ENCODE measurements at places on chromosomes 6 and 20.
A peak's percentile ranks its signal among the peaks of the same experiment; 100 is the strongest.

DNA sequence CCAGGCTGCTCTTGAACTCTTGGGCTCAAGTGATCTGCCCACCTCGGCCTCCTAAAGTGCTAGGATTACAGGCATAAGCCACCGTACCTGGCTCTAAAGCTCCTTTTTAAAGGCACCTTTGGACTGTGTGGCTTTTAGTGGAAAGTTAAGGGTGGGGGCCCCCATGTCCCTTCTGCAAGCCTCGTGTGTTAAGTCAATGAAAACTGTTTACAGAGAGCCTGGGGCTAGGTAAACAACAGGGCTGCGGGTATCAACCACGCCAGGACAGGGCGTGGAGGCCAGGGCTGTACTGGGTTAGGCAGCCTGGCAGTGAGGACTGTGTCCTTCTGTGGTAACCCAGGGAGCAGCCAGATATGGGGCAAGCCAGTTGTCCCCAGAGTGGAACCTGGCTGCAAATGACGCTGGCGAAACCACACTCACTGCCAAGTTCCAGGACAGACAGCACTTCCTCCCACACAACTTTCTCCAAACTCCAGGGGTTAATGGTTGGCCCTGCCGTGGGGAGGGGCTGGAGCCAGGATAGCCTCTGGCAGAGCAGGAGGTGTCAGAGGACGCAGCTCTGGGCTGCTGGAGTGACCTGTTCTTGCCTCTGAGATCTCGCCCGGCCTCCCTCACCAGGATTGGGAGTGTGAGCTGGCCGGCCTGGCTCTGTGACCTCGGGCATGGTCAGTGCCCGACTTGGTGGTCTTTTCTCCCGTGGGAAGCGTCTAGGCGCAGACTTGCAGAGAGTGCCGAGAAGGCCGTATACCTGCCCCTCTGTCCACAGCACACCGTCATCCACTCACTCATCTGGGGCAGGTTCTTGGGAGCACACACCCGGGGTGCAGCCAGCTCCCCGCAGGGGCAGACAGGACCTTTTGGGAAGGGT, 3.2 kb downstream of the SLC17A9 start:
- DNase-seq = no peak

DNA sequence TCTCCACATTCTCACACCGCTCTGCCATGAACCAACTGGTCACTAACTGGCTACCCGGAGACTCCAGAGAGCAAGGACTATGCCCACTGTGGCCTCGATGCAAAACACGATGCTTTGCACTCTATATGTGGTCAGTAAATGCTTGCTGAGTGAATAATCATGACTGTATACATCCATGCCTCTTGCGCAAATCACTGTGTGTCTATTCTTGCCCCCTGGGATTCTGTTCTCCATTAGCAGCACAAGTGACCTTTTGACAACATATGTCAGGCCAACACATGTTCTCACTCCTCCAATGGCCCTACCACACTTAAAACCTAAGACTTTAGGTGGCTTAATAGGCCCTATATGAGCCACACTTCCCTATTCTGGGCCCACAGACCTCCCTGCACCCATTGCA, 16.9 kb downstream of the KIF16B start:
- no peak for DNase-seq

- no peak for DNase-seq
Observed at GRCh38 chr6:168494726-168495125, 53.7 kb downstream of the SMOC2 start.

GRCh38 chr20:10240655-10241054, 22.0 kb downstream of the SNAP25 start:
- DNase-seq = no peak

DNA sequence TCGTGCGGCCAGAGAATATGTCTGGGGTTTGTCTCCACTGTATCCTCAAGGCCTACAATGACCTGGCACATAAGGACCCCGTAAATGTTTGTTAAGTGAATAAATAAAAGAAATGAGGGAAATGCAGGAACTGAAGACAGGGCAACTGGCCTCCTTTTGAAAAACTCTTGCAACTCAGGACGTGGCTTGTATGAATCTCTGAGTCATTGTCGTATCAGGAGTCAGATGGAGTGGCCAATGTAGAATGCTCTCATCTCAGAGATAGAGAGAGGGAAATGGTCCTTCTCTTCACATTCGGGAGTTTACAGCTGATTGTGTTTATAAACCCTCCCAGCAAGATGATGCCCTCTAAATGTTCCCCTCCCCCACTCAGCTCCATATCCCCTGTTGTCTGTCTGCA, 57.1 kb downstream of the UST start:
- no peak for DNase-seq

DNA sequence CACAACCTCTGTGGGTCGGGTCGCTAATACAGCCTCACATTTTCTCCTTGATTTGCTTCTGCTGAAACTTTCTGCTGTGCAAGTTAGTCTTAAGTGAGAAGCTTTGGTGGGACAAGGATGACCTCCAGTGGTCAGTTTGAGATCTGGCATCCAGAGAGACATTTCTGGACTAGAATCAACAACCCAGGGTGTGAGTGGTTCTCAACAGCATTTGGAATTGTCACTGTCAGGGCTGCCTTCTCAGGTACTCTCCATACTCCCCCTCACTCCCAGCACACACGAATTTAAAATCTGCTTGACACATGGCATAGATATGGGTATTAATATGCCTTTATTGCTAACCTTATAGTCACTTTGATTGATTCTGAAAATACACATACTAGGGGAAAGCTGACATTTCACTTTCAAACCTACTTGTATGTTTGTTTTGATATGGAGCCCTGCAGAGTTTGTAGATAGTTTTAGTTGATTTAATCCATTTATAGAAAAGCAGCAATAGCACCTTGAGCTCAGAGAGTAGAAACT, 13.2 kb downstream of the OTOR start:
- DNase-seq = peak; percentile 71

GRCh38 chr6:166454692-166455515, 72.2 kb upstream of the MPC1 start:
- no peak for DNase-seq

GRCh38 chr6:1615853-1616420, 6.2 kb downstream of the FOXC1 start:
- DNase-seq = no peak

GRCh38 chr6:4884646-4885340, 108.6 kb downstream of the CDYL start:
- DNase-seq = no peak

DNA sequence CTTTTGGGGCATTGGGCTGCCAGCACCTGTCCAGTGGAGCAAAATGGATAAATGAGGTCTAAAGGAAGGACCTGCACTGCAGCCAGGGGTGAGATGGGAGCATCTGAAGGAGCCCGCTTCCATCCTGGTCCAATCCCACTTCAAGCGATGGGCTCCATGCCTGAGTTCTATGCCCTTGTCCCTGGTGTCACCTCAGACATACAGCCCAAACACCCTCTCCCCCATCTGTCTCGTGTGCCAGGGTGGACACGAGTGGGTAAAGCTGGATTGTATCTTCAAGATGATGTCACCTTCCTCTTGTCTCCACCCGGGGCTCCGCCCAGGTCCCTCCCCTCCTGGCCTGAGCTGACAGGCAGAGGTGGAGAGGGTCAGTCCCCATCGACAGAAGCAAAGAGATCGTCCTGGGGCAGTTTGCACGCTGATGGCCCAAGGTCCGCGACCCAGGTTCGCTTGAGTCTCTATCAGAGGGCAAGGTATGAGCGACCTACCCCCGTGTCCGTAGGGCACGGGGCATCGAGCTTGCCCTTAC, 544 bp downstream of the SMIM29 start:
- peak; percentile 39 for DNase-seq

DNA sequence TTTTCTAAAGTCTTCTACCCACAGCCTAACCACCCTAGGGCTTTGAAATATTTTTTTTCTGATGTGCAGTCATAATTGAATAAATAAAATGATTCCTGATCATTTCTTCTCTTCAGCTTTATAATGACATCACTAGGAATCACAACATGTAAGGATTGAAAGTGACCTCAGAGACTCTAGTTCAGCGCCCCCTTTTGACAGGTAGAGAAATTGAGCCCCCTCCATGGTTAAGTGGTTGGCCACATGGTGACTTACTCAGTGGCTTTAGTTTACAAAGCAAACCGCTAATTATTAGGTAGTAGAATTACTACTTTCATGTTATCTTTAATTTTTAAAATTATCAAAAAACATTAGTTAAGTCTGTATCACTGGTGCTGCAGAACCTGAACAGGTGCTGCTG, 13.3 kb upstream of the SLC2A12 start:
- DNase-seq = peak; percentile 13

- DNase-seq = peak; percentile 72
Observed at GRCh38 chr6:107064579-107065065, 36.6 kb downstream of the MTRES1 start.

DNA sequence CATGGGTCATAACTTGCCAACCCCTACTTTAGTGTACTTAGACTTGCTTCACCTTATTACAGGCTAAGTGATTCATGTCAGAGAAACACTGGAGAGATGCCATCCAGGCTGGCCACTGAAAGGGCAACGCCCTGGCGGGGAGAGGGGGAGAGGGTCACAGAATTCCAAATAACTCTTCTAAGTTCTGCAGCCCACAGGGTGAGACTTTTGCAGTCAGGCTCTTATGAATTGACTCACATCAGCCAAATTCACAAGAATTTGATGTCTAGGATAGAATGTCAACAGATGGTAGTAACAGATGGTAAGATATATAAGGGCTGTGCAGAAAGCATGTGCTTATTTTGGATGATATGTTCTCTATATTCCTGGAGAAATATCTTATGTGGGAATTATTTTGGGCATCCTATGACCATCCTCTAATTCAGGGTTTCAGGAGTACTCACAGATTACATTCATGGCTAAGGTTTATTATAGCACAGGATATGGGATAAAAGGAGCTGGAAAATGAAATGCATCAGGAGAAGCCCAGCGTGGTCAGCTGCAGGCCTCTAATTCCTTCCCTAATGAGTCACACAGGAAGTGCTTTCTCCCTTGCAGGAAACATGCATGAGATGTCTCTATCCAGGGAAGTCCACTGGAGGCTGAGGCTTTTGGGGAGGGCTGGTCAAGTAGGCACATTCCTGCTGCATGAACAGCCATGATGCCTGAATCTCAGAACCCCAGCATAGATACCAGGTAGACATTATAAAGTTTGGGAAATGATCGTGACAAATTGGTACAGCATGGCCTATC, 58.7 kb upstream of the RIN2 start:
- DNase-seq = peak; percentile 77

DNA sequence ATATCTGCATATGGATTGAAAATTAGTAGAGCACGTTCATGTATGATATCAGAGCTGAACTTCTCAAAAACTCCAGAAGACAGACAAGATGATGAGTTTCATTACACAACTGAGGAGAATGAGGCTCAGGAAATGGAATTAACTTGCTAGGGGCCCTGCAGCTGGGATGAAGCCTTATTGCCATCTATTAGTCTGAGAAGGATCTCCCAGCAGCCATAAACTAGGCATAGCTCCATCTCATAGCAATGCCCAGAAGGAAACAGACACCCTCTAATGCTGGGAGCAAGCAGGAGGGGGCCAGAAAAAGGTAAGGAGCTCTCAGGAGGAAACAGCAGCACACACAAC, 18.0 kb downstream of the TFEB start:
- no peak for DNase-seq

DNA sequence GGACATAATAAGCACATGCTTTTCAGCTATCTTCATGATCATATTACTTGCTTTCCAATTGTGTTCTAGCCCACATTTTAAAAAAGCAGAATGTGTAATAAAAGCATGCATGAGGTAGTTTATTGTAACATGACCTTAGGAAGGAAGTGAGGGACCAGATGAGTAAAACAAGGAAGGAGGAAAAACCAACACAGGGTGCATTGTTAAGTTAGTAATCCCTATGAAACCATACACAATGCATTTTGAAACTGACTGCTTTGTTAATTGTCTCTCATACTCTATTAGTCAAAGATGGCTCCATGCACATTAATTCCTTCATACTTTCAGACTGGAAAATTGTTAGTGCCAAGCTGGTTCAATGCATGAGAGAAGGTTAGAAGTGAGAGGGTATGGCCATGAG, 37.7 kb upstream of the CENPW start:
- DNase-seq = no peak

- peak; percentile 50 for DNase-seq
Observed at GRCh38 chr20:9093218-9093957, 24.5 kb downstream of the PLCB4 start.

GRCh38 chr6:11828262-11828870, 49.8 kb upstream of the ADTRP start:
- DNase-seq = peak; percentile 62

DNA sequence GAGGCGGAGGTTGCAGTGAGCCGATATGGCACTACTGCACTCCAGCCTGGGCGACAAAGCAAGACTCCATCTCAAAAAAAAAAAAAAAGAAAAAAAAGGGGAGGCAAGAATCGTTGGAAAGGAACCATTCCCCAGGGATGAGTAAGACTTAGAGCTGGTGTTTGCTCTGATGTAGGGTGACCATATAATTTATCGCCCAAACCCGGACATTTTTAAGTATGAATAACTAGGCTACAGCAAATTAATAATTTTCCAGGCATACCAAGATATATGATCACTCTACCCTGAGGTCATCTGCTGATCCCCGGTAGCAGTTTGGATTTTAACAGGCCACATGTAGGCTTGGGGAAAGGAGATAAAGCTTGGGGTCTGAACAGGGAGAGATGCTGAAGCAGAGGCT, 260.9 kb downstream of the BTBD9 start:
- no peak for DNase-seq

GRCh38 chr20:39263076-39263475, 300.9 kb downstream of the DHX35 start:
- DNase-seq = peak; percentile 1

- no peak for DNase-seq
Observed at GRCh38 chr6:136685540-136686108, 106.7 kb downstream of the MAP3K5 start.

DNA sequence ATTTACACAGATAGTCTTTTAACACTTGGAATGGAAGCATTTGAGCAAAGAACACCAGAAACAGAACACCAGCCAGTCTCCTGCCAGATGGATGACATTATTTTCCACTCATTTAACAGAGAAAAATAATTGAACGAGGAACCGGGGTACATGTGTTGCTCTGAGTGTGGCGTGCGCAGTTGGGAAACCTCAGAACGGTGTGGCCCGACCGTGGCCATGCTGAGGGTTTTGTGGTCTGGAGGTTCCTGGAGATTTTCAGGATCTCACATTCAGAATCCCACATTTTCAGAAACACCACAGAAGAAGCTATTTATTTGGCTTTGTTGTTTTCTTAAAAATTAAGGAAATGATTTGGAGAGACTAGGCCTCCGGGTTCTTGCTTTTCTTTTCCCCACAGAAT, 126.9 kb upstream of the QKI start:
- DNase-seq = no peak

DNA sequence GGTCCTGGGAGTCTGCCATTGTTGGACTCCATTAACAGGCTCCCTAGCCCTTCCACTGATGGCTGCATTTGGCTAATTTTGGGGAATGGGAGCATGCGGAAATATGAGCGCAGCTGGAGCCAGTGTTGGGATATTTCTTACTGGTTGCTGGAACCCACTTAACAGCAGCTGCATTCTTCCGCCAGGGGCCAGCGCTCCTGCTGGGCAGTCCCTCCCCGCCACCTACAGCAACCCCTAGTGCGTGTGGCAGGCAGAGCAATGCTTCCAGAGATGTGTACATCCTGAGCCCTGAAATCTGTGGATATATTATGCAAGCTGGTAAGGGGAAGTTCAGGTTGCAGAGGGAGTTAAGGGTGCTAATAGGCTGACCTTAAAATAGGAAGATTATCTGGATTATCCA, 16.4 kb downstream of the CST8 start:
- DNase-seq = no peak

GRCh38 chr20:23112595-23112994, 26.5 kb upstream of the CD93 start:
- DNase-seq = no peak

All from AG10803 (cell line).